B cell (primary cell): ENCODE measurements at places on chromosomes 5 and 9. TPM values are rescaled to one million over a fixed set of nuclear protein-coding genes. Genes with fewer than 3 reads are reported as not detected.

Gene SLIT3
- total RNA-seq: not detected in 2 replicates

- no peak for DNase-seq
Observed at GRCh38 chr9:115653171-115653606, 500.4 kb upstream of the PAPPA start.

GRCh38 chr9:4220346-4220745 lies 79.5 kb downstream of the GLIS3 start:
- DNase-seq: no peak

DNA sequence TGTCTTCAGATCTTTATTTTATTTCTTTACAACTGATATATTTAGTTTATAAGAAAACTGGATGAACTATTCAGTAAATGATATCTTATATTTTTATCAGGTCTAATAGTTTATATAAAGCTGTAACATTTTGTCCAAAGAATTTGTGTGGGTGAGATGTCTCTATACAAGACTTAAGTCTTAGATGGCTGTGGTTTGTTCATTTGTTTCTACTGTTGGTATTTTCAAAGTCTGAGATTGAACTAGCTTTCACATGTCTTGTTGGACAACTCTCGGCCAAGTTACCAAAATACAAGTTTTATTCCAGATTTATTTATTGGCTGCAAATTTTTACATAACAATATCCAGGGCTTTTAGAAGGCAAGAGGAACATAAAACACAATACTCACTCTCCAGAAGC lies 286.0 kb downstream of the NR2F1-AS1 start:
- DNase-seq: no peak

DNA sequence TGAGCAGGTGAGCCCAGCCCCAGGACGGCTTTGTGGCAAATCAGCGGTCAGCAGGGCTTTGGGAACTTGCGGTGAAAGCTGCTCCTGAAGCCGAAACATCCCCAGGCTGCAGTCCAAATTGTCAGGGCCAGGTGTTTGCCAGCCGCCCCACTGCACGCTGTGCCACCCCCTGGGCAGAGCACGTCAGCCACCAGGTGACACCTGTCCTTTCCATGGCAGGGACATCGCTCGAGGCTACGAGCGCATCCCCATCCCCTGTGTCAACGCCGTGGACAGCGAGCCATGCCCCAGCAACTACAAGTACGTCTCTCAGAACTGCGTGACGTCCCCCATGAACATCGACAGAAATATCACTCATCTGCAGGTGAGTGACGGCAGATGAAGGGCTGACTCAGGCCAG lies 64.4 kb upstream of the CACNA1B start:
- no peak for DNase-seq
